ENCODE measurements at places on chromosomes 16 and 17. TPM values are rescaled to one million over a fixed set of nuclear protein-coding genes. Genes with fewer than 3 reads are reported as not detected.
A peak's percentile ranks its signal among the peaks of the same experiment; 100 is the strongest.

The MYH2 gene
- not detected for total RNA-seq

The PRAC2 gene
- not detected for total RNA-seq

The ITGB3 gene
- 11.4 TPM for total RNA-seq

- DNase-seq = peak; percentile 36
Measured at GRCh38 chr17:77801545-77802332, 156.8 kb upstream of the TNRC6C start.

GRCh38 chr17:77286641-77287431, 146.1 kb downstream of the SEC14L1 start:
- no peak for DNase-seq

GRCh38 chr16:84502581-84502980, 1.9 kb downstream of the MEAK7 start:
- DNase-seq = no peak

DNA sequence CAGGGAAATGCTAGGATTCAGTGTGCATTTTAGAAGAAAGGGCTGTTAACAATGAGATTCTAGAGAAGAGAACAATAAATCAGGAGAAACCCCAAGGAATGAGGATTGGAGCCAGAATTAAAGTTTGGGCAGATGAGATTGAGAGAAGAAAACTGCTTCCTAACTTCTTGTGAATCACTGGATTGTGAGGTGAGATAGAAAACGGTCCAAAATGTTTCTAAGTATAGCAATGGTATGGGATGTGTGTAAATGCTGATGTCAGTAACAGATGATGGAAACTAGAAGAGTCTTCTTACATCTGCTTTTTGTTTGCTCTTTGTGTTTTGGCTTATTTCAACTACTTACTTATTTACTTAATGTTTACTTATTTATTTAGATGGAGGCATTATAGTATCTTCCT, 123.0 kb downstream of the KCNJ2 start:
- no peak for DNase-seq

GRCh38 chr16:56517206-56517605, 2.6 kb downstream of the BBS2 start:
- DNase-seq = no peak

Measured in chondrocyte (in vitro differentiated cells).